ENCODE measurements at places on chromosomes 12 and 14.

GRCh38 chr14:105151084-105151837 lies 17.3 kb downstream of the JAG2 start:
- DNase-seq, result peak; percentile 32

DNA sequence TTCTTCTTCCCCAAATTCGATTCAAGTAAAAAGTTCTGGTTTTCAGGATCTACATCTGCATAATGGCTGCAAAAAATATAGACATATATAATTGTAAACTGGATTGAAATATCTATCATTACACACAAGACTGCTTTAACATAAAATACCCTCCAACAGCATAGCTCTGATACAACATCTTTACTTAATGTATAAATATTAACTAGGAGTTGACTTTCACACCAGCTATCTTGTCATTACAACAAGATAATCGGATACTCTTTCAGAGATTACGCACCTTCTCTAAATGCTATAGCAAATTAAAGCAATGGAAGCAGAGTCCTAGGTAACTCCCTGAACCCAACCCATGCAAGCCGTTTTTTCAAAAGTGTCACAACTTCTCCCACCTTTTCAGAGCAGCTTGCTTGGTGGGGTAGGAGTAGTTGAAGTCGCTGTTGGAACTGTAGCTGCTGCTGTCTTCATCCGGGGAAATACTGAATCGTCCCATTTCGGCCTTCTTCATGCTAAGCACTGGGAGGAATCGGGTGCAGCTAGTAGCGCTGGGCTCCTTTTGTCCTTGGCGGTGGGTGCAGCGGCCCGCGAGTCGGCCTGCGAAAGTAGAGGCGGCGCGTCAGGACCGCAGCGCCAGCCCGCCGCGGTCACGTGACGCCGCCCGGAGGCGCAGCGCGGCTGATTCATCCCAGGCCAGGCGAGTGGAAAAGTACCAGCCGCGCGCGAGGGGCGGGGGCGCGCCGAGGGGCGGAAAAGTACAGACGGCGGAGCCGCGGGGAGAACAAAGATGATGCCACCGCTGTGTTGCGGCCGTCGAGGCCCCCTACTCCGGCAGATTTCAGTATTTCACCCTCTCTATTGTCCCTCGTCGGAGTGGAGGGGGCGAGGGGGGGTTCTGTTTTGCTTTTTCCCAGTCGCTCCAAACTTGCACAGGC lies 1.5 kb downstream of the SLC38A2 start:
- DNase-seq, result peak; percentile 92

DNA sequence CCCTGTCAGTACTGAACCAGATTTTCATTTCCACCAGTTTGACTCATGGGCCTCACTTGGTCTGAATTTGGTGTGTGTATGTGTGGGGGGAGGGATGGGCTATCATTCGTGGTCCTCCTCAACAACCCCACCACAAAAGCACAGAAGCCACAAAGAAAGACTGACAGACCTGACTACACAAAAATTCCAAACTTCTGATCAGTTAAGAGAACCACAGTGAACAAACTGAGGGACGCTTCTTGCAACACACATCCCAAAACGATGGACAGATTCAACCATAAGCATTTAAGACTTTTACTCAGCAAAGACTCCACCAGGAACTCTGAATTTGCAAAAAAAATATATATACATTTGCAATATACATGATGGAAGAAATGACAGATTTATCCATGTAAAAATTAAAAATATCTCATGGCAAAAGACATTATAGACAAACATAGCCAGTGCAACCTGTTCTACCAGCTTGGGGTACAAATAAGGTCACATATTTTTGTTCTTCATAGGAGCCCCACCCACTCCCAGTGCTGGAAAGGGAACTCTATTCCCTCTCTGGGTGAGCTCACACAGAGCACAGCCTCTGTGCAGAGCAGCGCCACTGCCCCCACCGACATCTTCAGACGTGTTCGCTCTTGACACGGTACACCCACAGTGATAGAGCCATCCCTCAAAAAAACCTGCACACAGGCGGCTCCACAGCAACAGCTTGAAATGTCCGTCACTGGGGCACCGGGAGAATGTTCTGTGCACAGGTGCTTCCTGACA lies 49.7 kb downstream of the JAG2 start:
- no peak for DNase-seq

DNA sequence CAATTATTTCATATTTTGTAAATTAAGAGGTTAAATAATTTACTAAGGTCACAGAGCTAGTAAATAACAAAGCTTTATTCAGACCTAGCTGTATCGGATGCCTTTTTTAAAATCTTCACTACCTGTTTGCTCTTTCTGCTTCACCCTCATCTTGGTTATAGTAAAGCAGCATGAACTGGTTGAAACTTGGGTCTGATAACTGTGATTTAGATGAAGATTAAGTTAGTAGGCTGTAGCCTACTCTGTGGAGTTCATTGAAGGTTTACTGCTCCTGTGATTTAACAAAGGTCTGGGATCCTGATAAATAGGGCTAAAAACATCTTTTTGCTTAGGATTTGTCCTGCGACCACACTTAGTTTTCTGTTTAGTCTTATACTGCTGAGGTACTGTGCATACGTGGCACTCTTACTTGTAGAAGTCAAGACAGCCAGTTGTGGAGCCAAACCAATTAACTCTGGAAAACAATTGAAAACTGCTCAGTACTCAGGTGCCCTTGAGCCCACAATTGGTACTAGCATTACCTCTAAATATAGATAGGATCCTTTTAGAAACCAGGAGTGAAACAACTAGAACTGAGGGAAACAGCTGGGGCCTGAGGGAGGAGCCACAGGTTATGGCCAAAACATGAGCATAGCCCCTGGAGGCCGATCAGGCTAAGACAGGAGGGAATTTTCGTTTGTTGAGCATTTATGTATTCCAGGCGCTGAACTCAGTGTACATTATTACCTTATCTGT lies 2.3 kb downstream of the SPATS2 start:
- DNase-seq, result peak; percentile 36

DNA sequence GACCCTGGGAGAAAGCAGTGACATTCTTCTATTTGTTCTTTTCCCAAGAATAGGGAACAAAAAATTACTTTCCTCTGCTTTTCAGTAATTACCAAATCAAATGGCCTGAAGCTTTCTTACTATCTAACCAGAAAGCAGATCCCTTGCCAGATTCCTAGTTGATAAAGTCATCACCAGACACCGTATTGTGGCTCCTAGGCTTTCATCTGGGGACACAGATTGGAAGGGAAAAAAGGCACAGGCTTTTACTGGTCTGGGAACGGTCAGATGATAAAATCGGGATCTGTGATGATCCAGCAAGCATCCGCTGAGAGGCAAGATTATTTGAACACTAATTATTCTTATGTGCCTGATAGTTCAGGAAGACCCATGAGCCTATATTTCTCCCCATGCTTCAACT lies 79.1 kb upstream of the BCL2L14 start:
- DNase-seq, result no peak

GRCh38 chr12:12811343-12811742 lies 1.8 kb upstream of the DDX47 start:
- DNase-seq, result no peak

DNA sequence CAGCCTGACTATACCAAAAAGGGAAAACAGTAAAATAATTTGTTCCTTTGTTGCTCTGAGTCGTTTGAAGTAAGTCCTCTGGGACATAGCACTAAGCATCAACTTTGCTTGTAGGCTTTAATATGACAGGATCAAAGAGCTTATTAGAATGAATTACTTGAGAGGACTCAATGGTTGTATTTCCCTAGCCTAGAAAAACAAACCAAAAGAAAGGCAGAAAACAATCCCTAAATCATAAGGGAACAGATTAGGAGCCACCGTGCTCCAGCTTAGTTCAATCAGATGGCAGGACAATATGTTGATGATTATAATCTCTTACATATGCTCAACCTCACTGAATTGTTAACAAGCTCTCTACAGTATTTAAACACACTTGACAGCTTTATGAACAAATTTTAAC lies 988.4 kb downstream of the FLRT2 start:
- DNase-seq, result no peak

GRCh38 chr12:1877169-1877878 lies 41.1 kb downstream of the CACNA2D4 start:
- no peak for DNase-seq

GRCh38 chr12:104426926-104427546 lies 29.7 kb upstream of the CHST11 start:
- DNase-seq, result no peak

DNA sequence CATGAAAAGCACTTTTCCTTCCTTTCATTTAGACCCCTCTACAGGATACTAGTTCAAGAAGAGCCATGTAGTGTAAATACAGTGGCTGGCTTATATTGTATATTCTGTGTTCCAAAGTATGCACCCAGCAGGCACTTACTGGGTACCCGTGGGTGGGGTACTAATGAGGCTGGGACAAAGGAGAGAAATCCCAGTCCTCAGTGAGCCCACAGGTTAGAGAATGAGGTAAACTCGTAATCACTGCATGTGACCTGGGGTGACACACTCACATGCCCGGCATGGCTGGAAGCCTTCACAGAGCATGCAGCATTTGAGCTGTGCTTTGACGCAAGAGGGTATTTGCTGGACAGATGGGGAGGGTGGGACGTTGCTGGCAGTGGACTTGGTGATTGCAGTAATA lies 17.1 kb downstream of the SLC24A4 start:
- no peak for DNase-seq

DNA sequence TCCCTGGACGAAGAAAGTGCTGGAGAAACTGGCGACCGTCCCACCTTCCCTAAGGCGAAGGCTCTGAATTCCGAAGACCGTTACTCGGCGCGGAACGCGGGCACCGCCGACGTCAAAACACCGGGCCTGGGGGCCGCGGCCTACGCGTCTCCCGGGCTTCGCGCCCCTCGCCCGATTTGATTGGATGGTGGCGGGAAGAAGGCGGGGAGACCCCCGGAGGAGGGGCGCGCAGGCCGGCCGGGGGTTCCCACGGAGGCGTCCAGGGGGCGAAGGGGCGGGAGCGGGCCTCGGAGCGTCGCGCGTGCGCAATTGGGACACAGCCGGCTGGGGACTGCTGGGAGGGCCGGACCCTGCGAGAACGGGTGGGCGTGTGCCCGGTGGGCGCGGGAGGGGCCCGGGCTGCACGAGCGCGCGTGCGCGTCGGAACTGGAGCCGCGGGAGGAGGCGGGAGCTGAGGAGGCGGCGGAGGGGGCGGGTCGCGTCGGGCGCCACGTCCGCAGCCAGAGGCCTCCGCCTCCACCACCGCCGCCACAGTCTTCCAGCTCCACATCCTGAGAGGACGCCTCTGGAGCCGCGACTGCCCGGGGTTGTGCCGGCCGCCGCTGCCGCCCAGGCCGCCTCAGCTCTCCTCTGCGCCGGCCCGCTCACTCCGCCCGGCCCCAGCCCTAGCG lies at the start of gene TMEM263:
TMEM263 (plus strand) TSS at position 531 of the 671 bp plus-strand sequence. CDS start 11,210 bp downstream, outside the sequence.
- DNase-seq, result peak; percentile 99

- no peak for DNase-seq
Observed at GRCh38 chr12:47819138-47819895, 386 bp downstream of the HDAC7 start.

DNA sequence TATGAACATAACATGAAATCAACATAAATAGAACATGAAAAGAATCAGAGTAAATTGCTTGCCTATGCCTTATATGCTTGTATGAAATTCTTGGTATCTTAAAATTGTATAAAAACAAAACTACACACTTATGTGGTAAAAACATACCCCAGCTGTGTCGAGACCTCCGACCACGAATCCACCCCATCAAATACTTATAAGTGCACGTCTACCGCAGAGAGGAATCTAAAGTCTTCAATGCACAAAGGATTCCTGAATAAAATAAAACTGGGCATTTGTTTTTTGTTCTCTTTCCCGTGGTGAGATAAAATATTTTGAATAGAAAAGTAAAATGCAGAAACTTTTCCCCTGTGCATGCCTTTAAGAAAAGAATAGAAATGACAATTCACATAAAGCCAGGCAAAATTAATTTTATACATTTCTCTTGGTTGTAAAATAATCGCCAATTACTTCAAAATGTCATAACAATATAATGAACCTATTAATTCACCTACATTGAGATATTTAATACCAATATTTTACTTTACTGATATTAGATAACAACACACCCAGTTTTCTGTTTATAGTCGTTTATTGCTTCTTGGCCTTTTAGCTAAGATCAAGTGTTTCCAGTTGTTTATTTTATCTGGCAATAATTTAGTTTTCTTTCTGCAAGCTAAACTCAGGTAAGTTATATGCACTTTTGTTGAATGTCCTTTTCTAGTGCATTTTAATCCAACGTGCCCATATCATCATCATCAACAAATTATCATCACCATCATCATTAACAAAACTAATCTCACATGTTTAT lies 1.0 kb downstream of the KLRK1 start:
- no peak for DNase-seq

DNA sequence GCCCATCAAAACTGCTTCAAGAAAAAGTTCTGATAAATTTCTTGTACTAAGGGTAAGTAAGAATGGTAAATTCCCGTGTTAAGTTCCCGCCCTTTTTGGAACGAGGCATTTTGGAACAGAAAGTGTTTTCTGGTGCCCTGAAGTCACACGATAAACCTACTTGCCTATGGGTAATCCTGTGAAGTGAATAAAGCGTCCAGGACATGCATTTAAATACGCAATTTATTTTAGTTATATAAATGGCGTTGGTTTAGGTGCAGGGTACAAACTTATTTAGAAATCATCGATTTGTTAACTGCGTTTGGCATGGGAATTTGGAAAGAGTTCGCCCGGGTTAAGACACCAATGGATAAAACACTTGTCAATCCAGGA lies 715 bp upstream of the RAP1B start:
- DNase-seq, result peak; percentile 36

GRCh38 chr12:120085920-120086645 lies 30.5 kb downstream of the RAB35 start:
- DNase-seq, result no peak

- DNase-seq, result no peak
Observed at GRCh38 chr12:95545731-95546490, 5.4 kb downstream of the USP44 start.

Data from left hindlimb (tissue), 1 donor.